Cardiac septum (tissue), 1 donor: ENCODE measurements at places on chromosomes 5 and 9. TPM values are rescaled to one million over a fixed set of nuclear protein-coding genes. Genes with fewer than 3 reads are reported as not detected.

Gene TCOF1
- total RNA-seq = 15.5 TPM

Gene OBP2A
- not detected for total RNA-seq

Gene RBM22
- 33.8 TPM for total RNA-seq

GRCh38 chr5:17178373-17178675 is 39.1 kb upstream of the BASP1 start:
- no peak for DNase-seq

DNA sequence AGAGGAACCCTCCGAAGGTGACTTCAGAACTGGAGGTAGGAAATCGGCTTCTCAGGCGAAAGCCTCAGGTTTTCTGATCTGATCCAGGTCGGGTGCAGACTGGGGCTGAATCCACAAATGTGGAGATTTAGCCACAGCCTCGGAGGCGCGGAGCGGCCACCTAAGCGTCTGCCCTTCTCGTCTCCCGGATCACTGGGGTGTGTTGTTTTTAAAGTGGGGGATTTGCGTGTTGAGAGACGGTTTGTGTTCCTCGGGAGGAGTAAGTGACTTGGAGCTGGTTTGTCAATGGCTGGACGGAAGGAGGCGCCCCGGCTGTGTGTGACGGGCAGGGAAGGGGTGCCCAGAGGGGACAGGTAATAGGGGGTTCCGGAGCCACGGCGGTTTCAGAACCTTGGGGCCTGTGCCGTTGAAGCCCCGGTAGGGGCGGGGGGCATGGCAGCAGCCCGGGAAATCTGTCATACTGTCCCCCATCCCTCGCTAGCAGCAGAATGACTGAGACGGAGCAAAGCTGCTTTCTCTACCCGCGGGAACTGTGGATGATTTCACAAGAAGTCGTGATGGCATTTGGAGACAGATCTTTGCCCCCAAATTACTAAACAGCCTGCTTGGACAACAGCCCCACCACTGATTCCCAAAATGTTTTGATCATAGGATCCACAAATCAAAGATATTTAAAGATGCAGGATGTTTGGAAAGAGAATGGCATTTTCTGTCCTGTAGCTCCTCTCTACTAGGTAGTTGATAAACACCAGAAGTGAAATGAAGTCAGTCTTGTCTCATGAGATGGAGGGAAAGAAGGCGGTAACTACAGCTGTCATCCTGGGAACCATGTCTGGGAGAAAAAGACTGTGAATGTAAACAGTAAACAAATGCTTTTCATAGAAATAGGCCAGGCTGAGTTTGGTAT is 216.5 kb downstream of the PDZD2 start:
- DNase-seq = no peak
